ENCODE measurements at places on chromosomes 1 and 21. TPM values are rescaled to one million over a fixed set of nuclear protein-coding genes. Genes with fewer than 3 reads are reported as not detected.

The STPG1 gene
- total RNA-seq = 6.7 TPM

The S100A4 gene
- total RNA-seq = 141 TPM

The CLEC20A gene
- not detected for total RNA-seq

The BACH1 gene
- 18.7 TPM for total RNA-seq

The BLACAT1 gene
- total RNA-seq = not detected

The ZBTB7B gene
- 14.5 TPM for total RNA-seq

The S100A1 gene
- total RNA-seq = not detected

The THEM5 gene
- total RNA-seq = not detected

The ROR1 gene
- 9.5 TPM for total RNA-seq

The WNT3A gene
- not detected for total RNA-seq
